ENCODE measurements at places on chromosomes 7 and 10.

GRCh38 chr7:105141068-105141467 is 127.1 kb downstream of the KMT2E start:
- no peak for DNase-seq

DNA sequence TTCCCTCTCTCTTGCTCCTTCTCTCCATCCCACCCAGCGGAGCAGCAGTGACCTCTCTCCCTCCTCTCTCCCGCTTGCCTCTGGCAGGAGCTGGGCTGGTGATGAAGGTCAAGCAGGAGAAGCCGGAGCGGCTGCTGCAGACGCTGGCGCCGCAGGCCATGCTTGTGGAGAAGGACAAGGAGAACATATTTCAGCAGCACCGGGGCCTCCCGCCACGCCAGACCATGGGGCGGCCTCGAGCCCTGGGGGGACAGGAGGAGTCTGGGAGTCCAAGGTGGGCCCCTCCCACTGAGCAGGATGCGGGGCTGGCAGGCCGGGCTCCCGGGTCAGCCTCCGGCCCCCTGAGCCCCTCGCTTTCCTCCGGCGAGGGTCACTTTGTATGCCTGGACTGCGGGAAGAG is 17.3 kb downstream of the ZNF775 start:
- DNase-seq: no peak

DNA sequence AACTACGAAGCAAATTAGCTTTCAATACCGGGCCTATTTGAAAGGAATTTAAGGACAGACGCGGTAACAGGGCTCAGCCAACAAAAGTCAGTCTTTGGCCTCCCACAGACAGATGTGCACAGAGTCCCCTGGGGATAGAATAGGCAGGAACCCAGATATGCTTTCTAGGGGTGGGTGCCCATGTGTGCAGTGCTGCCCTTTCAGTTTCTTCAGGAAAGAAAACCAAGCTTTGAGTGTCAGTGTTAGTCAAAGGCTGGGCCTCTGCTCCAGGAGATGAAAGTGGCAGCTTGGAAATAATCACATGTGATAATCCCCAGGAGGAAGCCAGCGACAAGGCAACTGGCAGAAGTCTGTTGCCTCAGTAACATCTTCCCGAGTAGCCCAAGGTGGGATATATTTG is 43.8 kb upstream of the CSTF2T start:
- DNase-seq: no peak

- no peak for DNase-seq
These were observed 305.1 kb upstream of the IMMP2L start for GRCh38 chr7:111867348-111867931.

DNA sequence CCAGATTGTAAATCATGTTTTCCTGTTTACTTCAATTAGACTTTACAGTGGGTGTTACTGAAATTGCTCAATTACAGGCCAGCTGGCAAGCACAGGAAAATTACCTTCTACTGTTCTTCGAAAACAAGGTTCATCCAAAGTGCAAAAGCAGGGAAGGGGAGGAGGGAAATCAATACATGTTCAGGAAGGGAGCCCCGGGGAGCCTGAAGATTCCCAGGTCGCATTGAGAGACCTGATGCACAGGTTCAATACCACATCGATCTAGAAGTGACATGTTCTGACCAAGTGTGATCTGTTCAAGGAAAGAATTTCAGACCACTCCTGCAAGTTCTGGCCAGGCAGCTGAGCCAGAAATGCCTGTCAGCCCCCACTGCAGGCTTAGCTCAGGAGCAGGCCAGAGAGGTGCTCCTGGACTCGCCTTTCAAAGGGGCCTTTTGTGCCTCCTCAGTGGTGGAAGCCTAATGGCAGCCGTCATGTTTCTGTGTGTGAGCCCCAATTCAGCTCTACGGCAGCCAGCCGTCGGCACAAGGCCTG is 35.9 kb downstream of the FAM53B start:
- DNase-seq: peak; percentile 32

- no peak for DNase-seq
These were observed 11.0 kb downstream of the TMEM140 start for GRCh38 chr7:135158874-135159273.
